Muscle of leg (tissue), 16 donors: ENCODE measurements at places on chromosomes 3 and 15.

- DNase-seq, result no peak
Measured at GRCh38 chr3:187994221-187995042, 159.5 kb upstream of the LPP start.

GRCh38 chr3:46866720-46867549 lies 3.7 kb upstream of the MYL3 start:
- peak; percentile 68 for DNase-seq

GRCh38 chr3:115062412-115062956 lies 84.6 kb downstream of the ZBTB20 start:
- no peak for DNase-seq

- DNase-seq, result no peak
Measured at GRCh38 chr3:195274259-195274966, 3.5 kb upstream of the XXYLT1 start.

DNA sequence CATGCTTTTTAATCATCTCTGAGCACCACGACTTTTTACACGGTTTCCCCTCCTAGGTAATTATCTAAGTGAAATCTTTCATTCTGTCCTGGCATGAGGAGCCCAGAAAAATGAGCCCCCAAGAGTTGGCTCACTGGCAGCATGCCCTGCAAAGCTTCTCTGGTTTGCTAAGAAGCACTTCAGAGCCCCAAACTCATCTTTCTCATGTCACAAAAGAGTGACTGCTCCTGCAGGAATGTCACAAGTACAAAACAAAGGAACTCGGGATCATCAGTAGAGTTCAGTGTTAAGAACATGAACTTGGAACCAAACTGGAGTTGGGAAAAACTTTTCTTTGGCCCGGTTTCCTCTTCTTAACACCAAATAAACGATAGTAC lies 123.9 kb downstream of the FOXB1 start:
- peak; percentile 42 for DNase-seq

GRCh38 chr3:12444582-12445471 lies 39.5 kb upstream of the TSEN2 start:
- DNase-seq, result no peak

GRCh38 chr15:91909574-91909973 lies 56.1 kb downstream of the SLCO3A1 start:
- DNase-seq, result no peak

- DNase-seq, result peak; percentile 72
Measured at GRCh38 chr3:29335943-29336342, 55.1 kb downstream of the RBMS3 start.

DNA sequence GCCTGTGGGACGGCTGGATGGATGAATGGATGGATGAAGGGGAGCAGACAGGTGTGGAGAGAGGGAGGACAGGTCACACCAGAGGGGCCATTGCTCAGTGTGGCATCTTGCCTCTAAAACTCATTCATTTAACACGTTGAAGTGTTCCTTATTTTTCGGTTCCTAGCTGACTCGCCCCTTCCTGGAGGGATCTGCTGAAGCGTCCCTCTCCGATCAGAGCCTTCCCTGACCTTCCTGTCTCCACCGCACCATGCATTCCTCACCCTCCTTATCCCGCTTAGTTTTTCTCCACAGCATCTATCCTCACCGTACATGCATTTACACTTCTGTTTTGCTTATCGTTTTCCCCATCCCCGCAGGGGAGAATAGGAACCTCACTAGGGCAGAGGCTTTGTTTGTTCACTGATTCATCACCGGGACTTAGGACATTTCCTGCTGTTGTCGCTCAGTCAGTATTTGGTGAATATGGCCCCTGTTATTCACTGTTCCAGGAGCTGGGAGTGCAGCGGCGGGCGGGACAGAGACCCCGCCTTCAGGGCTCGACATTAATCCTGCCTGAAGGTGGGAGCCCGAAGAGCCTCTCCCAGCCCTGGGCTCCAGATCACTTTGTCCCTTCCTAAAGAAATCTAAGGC lies 32.0 kb downstream of the FOXL2 start:
- DNase-seq, result no peak

- peak; percentile 36 for DNase-seq
Measured at GRCh38 chr3:38130631-38131065, 6.3 kb downstream of the ACAA1 start.

DNA sequence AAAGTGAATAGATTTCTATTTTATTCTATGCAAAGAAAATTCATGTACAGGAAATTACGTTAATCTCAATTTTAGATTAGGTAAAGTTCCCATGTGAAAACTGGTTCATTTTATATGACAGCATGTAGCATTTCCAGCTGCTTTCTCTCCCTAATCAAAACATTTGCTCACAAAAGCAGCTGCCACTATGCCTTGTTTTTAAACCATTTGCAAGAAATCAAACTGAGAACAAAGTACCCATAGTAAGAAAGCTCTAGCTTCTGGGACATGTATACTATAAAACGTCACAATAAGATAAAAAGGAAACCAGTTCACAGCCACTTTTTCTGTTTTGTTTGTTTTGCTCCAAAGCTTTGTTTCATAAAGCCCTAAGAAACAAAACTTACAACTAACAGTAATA lies 5.0 kb upstream of the CRYBG3 start:
- DNase-seq, result no peak

DNA sequence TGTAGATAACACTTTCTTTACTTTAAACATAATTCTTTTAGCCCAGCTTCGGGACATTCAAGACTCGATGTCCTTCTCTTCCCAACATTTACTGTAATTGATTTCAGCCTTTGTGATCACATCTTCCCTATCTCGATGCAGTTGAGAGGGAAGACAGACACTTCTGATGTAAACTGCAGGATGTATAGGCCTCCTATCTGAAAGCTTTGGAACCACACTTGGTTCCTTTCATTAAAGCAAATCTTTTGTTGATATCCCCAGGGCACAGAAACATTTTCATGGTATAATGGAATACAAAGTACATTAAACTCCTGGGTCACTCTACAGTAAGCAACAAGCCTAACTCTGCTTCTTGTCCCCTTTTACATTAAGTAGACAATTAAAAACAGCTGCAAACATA lies 6.4 kb downstream of the GRM7 start:
- DNase-seq, result no peak

- DNase-seq, result no peak
Measured at GRCh38 chr3:160643994-160644393, 33.0 kb upstream of the ARL14 start.
